Omental fat pad (tissue), 4 donors: ENCODE measurements at places on chromosomes 1 and 21.

DNA sequence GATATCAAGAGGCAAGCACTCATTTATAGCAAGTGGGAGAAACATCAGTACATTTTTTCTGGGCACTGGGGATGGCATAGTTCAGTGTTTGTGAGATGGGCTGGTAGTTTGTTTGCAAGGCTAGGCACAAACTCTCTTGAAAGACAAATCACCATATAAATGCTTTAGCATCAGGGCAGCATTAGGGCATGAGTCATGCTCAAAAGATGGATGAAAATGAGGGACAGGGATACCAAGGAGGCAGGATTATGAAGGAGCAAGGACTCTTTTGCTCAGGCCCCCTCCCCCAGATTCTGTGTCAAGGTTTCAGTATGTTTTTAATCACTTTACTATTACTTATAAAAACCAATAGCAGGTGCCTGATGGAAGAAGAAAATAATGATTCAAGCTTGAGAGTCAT, 43.9 kb upstream of the CAMK1G start:
- no peak for DNase-seq

- DNase-seq, result no peak
Measured at GRCh38 chr1:52955129-52955970, 28.3 kb downstream of the SCP2 start.

- DNase-seq, result no peak
Measured at GRCh38 chr21:40291560-40291959, 424.3 kb downstream of the PCP4 start.

DNA sequence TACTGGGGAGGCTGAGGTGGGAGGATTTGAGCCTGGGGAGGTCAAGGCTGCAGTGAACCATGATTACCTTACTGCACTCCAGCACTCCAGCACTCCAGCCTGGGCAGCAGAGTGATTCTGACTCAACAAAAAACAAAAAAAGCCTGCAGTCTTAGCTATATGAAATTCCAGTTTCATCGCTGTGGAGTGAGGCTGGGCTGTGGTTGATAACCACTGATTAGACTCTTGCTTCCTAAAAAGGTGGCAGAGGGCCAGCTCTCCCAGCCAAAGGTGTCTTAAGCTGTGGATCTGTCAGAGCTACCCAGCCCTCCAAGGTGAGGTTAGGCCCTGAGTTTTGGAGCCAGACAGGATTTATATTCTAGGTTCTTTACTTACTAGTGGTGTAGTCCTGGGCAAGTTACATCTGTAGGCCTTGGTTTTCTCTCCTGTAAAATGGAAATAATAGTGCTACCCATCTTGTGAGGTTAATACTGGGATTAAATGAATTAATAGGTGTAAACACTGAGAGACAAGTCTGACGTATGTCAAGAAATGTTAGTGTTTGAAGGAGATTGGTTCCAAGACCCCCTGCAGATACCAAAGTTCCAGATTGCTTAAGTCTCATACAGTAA, 35.9 kb downstream of the TMCC2 start:
- no peak for DNase-seq

DNA sequence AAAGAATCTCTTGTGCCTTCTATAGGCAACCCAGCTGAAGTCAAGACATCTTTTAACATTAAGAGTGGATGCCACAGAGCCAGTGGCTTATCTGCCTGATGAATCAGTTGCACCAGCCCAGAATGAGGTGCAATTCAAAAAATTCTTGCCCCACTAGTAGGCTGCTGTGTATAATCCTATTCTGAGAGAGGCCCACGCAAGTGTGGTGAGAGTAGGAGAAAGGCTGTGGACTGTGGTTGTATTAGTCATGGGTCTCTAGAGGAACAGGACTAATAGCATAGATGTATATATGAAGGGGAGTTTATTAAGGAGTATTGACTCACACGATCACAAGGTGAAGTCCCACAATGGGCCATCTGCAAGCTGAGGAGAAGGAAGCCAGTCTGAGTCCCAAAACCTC, 216.4 kb downstream of the LTN1 start:
- DNase-seq, result no peak

DNA sequence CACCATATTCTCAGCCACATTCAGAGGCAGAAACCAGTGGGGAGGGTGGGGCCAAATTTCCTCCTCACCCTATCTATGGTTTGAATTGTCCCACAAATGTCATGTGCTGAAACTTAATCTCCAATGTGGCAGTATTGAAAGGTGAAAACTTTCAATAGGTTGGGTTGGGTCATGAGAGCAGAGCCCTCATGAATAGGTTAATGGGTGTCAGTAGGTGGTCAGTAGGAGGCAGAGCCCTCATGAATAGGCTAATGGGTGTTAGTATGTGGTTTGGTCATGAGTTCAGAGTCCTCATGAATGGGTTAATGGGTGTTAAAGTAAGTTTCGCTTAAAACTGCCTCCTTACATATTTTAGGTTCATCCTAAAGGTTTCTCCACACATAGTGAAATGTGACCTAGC, 170.0 kb downstream of the FCRL5 start:
- no peak for DNase-seq

GRCh38 chr1:226736001-226736907, 2.8 kb downstream of the ITPKB start:
- no peak for DNase-seq

GRCh38 chr1:237737938-237738610, 152.6 kb downstream of the ZP4 start:
- no peak for DNase-seq

GRCh38 chr1:81237473-81238089, 563.2 kb upstream of the ADGRL2 start:
- no peak for DNase-seq

- DNase-seq, result no peak
Measured at GRCh38 chr1:45953934-45954847, 150.8 kb downstream of the MAST2 start.

DNA sequence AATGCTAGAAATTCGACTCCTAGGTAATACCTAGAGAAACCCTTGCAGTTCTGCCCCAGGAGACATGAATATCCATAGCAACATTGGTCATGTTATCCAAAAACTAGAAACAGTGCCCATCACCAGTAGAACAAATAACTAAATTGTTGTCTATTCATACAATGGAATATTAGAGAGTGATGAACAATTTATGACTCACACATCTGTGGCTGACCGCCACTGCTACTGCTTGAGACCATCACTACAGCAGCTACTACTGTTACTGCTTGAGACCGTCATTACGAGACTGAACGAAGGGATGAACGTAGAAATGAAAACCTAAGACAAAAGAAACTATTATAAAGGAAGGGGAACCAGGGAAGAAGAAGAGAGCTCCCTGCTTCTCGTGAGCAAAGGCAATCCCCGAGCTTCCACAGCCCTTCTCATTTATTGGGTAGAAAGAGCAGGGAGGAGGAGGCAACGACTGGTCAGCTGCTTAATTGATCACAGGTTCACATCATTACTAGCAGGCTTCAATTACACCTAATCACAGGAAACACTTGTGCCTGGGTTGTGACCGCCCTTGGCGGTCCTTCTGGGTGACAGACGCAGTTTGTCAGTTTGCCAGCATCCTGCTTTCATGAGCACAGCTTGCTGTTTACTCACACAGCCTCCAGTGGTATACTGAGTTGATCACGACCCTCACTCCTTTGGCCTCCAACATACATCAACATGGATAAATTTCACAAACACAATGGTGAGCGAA, 14.1 kb upstream of the PADI4 start:
- no peak for DNase-seq

DNA sequence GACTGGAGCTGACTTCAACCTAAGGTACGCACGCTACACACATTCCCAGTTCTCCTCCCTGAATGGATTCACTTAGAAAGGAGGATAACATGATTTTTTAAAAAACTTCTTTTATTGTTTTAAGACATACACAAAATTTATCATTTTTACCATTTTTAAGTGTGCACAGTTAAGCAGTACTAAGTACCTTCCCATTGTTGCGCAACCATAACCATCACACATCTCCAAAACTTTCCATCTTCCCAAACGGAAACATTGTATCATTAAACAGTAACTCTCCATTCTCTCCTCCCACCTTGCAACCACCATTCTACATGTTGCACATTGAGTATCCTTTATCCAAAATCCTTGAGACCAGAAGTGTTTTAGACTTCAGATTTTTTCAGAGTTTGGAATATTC, 36.2 kb upstream of the SEC16B start:
- DNase-seq, result no peak

DNA sequence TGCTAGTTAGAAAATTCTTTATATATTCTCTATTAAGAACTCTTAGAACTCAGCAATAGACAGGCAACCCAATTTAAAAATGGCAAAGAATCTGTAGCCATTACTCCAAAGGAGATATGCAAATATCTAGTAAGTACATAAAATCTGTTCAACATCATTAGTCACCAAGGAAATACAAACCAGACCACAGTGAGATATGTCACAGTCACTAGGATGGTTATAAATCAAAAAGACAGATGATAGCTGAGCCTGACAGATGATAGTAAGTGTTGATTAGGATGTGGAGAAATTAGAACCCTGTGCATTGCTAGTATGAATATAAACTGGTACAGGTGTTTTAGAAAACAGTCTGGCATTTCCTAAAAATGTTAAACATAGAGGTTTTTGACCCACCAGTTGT, 26.6 kb downstream of the SRSF11 start:
- DNase-seq, result no peak

DNA sequence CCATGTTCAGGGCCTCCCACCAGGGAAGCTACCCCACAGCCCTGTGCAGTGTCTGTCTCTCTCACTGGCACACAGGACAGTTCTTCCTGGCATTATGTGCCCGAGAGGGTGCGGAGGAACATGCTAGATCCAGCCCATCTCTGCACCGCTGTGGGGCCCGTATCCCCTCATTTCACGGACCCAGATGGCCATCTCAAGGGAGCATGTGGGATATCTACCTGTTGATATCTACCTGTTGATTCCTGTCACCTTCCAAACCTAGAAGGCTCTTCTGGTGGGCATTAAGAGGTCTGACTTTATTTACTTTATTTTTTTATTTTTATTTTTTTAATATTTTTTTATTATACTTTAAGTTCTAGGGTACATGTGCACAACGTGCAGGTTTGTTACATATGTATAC, 11.7 kb downstream of the PIK3CD start:
- DNase-seq, result no peak

DNA sequence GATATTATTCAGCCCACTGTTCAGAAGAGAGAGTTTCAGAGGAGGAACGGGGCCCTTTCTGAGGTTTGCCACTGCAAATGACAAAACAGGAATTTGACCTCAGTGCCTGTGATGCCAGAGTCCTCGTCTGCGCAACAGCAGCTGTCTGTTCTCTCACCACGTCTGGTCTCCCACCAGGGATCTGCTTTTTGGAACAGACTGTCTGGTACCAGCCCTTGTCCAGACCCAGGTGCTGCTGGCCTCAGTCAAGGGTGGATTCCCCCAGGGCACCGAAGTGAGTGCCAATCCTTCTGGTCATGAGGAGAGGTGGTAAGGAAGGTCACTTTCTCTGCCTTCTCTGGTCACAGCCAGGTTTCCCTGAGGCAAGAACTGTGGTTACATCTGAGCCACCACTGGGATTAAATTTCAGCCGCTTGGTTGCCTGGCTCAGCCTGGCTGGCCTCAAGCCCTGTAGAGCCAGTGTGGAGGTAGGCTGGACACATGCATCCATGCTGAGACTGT, 2.3 kb upstream of the BCAN start:
- DNase-seq, result no peak

DNA sequence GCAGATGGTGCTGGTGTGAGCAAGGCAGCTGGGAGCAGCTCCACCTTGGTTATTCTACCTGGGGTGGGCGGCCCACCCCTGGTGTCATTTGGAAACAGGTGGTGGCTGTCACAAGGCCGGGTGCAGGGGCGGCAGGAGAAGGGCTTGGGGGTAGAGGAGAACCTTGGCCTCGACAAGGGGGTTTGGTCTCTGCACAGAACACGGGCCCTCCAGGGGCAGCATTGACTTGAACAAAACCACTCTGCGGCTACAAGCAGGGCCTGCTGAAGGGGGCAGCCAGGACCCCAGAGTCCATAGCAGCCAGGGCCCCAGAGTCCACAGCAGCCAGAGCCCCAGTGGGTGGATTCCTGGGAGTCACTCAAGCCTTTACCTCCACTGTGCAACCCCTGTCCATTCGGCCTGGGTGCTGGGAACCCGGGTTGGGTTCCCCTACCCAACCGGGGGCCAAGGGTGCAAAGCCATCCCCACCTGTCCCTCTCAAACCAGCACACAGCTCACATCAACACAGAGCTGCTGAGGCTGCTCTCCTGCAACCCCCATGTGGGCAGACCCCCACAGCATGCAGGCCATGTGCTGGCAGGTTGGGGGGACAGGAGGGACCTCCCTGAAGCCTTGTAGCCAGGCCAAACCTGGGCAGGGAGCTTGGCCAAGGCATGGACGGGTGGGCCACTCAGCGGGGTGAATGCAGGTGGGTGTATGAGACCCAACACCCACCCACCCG, 7.7 kb downstream of the TRIM11 start:
- DNase-seq, result no peak

DNA sequence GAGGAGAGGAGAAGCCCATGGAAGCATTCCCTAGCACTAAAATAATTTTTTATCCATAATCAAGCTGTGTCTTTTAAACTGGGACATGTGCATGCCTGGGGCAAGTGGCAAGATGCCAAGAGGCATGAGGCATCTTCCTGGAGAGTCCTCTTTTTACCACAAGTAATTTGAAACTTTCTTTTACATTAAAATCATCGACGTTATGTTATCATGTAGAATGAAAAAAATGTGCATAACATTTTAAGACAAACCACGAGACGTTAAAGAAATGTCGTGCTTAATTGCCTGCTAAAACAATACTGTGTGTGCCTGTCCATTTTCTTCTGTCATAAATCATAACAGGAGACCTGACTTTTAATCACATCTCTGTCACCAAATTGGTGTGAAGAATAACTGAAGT, 1.5 kb downstream of the STYXL2 start:
- no peak for DNase-seq

DNA sequence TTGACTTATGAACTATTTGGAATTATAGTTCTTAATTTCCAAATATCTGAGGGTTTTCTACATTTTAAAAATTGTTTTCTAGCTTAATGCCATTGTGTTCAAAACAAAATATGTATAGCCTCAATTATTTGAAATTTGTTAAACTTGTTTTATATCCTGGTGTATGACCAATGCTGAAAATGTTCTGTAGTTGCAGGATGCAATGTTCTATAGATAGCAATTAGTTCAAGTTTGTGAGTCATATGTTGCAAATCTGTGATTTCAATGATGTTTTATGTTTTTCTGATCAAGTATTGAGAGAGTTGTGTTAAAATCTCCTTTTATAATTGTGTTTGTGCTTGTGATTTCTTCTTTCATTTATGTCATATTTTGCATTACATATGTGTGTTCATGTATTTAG, 517.5 kb downstream of the ADGRL2 start:
- no peak for DNase-seq

DNA sequence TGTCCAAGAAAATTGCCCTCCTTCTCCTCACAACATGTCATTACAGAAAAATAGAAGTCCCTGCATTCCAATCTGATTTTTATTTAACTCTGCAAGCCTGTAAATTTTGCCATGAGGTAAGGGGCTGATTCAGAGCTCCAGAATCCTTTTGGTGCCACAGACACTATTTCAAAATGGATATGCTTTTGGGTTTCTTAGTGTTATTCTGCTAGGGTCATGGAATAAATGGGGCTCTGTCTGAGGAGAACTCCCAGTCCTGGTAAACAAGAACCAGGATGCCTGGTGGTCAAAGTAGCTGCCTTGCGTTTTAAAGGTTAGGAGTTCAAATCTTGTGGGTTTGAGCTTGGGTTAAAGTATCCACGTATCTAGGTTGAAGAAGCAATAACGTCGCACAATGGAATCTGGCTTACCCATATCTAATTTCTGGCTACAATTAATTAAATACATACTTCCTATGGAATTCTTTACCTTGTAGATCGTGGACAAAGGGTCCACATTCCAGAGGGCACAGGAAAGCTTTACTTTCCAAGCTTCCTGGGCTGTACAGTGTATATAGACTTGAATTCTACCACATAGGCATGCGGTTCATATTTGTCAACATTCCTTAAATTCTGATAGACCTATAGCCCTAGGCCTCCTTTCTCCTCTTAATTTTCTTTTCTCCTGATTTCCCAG, 98.0 kb upstream of the CDC42BPA start:
- DNase-seq, result no peak
